Stimulated activated CD4-positive, alpha-beta T cell treated with anti-CD3 and anti-CD28 coated beads, TNF-alpha, amount 100 ng/mL, for 4 hours (primary cell): ENCODE measurements at places on chromosomes 5 and 9.

GRCh38 chr5:149993471-149993870 lies 7.0 kb downstream of the TIGD6 start:
- no peak for DNase-seq

DNA sequence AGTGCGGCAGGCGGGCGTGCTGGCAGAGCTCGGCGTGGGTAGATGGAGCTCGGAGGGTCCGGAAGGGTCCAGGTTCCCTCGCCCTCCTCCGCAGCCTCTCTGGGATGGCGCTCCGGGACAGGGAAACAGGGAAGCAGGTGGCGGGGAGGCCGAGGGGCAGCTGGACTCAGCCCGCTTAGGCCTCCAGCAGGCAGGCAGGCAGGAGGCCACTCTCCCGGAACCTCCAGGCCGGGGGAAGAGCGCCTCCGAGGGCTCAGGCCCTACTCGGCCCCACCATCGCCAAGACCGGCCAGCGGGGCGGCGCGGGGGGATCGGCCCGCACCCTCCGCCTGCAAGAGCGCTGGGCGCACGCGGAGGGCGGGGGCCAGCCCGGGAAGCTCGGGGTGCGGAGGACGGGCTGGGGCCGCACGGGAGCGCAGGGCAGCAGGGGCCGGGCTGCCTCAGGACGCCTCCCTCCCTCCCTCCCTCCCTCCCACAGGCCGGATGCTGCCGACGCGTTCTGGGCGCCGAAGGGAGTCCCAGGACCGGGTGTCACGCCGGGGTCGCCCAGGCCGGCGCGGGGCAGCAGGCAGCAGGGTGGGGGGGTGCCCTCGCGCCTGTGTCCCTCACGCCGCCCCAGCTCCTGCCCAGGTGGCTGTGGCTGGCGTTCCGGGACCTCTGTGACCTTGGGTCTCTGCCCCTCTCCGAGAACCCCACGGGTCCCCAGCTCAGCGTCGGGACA lies 977 bp downstream of the MGAT4B start:
- no peak for DNase-seq

- DNase-seq = no peak
Observed at GRCh38 chr5:16844952-16845351, 91.1 kb downstream of the MYO10 start.

- no peak for DNase-seq
Observed at GRCh38 chr9:35079041-35079425, 709 bp downstream of the FANCG start.
